ENCODE measurements at places on chromosomes 3 and 15.

GRCh38 chr3:16186565-16186964, 12.1 kb downstream of the GALNT15 start:
- no peak for DNase-seq

DNA sequence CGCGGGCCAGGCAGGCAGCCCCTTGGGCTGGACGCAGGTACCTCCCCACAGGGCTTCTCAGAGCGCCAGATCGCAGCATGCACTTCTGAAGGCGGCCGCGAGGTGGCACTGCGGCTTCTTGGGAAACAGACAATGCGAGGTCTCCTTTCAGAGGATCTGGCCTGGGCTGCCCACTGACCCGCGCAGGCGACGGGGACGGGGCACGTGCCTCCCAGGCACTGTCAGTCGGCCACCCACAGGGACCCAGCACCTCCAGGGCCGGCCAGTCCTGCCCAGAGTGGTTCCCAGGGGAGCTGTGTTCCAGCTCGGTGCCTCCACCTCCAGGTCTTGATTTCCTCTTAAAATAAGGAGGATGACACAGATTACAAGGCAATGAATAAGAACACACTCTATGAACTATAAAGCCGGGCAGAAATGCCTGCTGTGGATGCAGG, 24.4 kb upstream of the TXNRD3 start:
- DNase-seq = peak; percentile 83

DNA sequence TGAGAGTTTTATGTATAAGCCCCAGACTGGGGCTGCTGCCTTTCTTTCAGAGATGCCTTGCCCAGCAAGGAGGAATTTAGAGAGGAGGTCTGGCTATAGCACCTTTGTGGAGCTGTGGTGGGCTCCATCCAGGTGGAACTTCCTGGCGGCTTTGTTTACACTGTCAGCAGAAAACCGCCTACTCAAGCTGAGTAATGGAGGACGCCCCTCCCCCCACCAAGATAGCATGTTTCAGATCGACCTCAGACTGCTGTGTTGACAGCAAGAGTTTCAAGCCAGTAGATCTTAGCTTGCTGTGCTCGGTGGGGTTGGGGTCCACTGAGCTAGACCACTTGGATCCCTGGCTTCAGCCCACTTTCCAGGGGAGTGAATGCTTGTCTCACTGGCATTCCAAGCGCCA, 155.6 kb downstream of the STXBP5L start:
- no peak for DNase-seq

DNA sequence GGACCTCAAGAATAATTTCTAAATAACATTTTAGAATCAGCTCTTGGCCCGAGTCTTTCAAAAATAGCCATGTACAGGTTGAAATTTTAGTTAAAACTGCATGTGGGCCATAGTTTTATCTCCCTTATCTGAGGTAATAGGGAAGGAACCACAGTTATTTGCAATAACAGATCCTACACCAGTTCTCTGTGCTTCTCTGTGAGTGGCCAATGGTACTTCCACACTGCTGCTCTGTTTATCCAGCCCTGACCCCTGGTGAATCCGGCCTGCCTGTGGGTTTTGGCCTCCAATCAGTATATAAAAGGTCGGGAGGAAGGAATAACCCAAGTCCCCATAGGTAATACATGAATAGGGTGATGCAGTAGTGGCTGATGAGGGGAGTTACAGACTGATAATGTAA, 48.0 kb upstream of the TNIK start:
- no peak for DNase-seq

DNA sequence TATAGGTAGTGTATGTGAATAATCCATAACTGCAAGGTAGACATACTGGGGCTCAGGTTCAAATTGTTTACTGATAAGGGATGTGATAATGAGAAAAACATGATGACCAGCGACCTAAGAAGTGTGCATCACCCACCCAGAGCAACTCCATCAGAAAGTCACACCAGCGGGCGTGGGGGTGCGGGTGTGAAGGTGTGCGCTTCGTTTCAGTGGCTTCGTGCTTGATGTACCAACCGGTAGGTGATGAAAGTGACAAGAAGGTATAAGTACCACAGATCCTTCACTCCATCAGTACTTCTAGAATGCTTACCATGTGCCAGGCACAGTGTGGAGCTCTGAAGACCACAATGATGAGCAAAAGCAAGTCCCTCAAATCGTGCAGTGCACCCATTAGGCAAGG, 11.2 kb downstream of the ANP32A start:
- DNase-seq = no peak

DNA sequence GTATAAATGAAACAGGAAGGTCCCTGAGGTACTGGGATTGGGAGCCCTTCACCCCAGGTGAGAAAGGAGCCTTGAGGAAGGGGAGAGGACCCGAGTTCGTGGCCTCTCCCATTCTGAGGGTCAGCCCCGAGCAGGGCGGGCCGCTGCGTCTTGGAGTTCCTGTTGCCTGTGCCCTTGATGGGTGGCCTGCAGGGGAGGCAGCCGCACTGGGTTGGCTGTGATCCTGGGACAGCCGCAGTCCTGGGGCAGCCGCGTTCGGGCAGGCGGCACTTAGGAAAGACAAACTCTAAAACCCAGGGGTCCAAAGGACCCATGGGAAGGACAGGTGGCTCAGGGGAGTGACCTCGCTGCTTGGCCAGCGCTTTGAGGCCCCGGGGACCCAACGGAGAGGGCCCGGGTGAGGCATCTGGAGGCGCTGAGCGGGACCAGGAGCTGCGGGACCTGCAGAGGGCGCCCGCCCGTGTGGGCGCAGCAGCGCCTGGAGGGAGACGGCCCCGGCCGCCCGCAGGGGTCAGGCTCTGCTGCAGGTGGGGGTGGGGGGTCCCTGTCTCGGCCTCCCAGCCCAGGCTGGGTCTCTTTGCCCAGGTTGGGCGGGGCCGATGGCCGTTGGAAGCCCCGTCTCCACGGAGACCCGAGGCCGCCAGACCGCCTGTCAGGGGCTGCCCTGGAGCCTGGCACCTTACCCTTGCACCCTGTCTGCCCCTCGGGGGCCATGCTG, 65.1 kb downstream of the HMCES start:
- DNase-seq = no peak

- no peak for DNase-seq
These were observed 13.3 kb upstream of the GREM1 start for GRCh38 chr15:32704395-32704981.

Data from NCI-H2081 (cell line).